ENCODE measurements at places on chromosomes 1 and 21.

DNA sequence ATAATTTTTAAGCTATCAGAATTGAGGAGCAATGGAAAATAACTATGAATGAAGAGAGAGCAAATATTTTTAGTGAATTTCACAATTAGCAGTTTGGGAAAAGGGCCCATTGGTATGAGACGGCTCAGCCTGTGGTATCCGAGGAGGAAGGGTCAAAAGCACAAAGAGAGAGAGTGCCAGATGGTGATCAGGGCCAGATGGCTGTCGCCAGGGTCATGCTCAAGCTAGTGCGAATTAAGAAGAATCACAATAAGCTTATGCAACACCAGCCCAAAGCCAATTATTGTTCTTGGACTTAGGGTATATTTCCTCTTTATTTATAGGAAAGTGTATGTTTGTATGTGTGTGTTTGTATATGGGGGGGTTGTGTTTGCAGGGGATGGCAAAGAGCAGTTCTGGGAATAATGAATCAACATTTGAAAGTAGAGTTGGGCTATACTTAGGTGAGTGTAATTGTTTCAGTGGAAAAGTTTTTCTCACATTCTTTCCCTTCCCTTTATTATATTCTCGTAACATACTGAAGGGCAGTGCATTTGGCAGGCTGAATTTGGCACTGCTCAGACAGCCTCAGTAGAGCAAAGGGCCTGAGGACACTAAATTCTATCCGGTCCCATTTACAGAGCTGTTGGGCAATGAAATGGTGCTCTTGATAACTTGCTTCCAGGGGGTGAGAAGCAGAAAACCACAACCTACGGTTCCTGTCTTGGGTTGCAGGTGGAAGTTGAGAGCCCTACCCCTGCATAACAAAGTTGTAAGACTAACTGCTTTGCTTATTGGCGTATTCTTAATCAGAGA lies 19.5 kb upstream of the DDR2 start:
- DNase-seq, result no peak

GRCh38 chr1:219119839-219120238 lies 53.8 kb upstream of the LYPLAL1 start:
- no peak for DNase-seq

DNA sequence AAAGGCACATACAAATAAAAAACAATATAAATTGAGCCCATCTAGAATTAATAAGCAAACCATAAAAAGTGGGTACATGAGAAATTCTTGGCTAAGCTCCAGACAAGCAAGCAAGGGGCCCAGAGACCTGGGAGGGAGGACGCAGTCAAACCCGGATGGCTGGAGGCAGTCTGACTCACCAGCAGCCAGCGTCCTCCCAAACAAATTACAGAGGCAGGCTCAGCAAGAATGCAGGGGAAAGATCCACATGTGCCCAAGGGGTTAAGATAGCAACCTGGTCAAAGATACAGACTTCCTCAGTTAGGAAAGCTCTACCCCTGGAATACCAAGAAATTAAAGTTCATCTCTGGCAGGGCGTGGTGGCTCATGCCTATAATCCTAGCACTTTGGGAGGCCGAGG lies 7.4 kb upstream of the TIAM1 start:
- DNase-seq, result no peak

DNA sequence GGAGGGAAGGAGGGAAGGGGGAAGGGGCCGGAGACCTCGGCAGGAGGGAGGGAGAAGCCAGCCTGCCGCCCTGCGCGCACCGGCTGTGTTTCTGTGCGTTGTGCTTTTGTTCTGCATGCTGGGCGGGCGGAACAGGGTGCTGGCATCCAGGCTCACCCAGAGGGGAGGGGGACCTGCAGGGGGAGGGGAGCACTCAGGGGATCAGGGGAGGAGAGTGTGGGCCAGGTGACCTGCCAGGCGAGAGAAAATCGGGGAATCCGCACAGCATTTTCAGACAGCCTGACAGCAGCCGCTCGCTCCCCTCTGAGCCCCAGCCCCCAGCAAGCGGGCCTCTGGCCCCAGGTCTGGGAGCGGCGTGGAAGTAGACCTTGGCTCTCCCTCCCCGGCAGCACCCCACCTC lies 54.7 kb downstream of the RIPK4 start:
- no peak for DNase-seq

- no peak for DNase-seq
These were observed 22.0 kb upstream of the BATF3 start for GRCh38 chr1:212721388-212722247.

DNA sequence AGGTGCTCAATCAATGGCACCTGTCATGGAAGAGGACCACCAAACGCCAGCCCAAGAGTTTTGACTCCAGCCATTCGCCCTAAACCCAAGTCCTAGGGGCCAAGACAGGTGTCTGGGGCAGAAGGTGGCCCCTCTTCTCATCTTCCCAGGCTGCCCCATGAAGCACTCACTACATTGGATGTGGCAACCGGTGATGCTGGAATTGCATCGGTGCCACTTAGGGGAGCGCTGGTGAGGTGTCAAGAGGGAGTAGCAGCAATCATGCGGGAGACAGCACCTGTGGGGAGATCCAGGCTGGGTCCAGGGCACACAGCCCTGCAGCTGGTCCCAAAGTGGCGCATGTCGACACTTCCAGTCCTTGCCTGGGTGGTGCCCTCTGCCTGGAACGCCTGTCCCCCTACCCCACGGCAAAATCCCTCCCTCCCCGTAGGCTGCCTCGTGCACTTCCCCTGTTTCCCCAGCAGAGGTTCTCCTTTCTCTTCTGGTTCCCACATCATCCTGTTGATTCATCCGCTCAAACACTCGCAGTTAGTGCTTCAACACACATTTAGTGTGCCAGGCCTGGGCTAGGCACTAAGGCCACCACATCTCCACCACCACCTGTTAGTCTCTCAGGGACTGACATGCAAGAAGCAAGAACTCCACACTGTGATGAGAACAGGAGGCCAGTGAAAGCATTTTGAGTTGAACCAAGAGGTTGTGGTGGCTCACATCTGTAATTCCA lies 18.5 kb downstream of the PLA2G2D start:
- DNase-seq, result no peak

DNA sequence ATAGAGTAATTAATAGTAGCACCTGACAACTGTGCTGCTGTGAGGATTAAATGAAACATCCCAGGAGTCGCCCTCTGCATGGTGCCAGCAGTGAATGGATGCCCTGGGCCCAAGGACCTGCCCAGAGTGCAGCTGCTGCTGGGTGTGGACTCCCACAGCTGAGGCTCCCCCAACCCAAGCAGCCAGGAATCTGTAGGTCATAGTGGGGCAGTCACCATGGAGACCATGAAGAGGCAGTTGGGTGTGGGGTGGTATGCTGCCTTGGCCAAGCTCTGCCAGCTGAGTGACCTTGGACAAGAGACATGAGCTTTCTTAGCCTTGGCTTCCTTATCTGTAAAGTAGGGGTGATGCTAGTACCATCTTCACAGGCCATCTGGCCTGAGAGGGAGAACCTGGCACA lies 9.4 kb downstream of the OLIG2 start:
- DNase-seq, result no peak

DNA sequence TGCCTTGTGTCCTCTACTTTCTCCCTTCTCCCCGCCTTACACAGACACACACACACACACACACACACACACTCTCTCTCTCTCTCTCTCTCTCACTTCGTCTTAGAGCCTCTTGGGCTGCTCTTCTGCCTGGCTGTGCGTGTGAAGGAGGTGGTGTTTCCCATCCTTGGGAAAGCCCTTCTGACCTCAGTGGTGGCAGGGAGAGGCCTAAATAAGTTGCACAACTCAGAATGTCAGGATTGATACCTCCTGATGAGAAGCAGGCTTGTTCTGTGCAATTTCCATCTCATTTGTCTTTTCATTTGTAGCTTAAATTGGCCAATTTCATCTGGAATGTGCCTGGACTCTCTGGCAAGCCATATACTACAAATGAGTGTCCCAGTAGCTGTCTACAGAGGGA lies 25.0 kb downstream of the LRRN2 start:
- DNase-seq, result no peak

DNA sequence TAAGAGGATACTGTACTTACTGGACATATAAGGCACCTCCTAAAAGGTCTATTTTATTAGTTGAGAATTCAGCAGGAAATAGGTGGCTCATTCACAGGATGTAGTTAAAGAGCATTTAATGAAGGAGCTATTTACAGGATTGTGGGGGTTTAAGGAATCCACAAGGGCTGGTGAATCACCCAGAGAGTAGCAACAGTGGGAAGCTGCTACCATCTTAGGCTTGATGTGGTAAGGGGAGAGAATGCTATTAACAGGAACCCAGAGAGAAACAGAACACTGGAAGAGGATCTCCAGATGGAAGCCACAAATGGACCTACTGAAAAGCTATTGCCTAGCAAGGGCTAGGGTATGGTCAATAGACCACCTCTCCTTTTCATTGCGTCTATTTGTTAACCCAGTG lies 52.0 kb upstream of the COL11A1 start:
- DNase-seq, result no peak

Measured in cerebellar nuclear complex (tissue), 1 donor.